Activated CD4-positive, alpha-beta memory T cell treated with anti-CD3 and anti-CD28 coated beads for 36 hours (primary cell): ENCODE measurements at places on chromosomes 16 and 17.

GRCh38 chr16:58620396-58620795, 9.2 kb downstream of the CNOT1 start:
- no peaks in the 10 kb centered on the region for H3K27me3 ChIP-seq
- H3K27ac ChIP-seq = no peak overlapping the region
- DNase-seq = no peak
- H3K36me3 ChIP-seq = peaks cover 35% of the 10 kb centered on the region
- H3K4me1 ChIP-seq = peaks cover 30% of the 10 kb centered on the region

- peak overlapping the region; percentile 93 for H3K27ac ChIP-seq
- no peaks in the 10 kb centered on the region for H3K36me3 ChIP-seq
- H3K4me1 ChIP-seq = peaks cover 39% of the 10 kb centered on the region
- DNase-seq = peak; percentile 99
These were observed 71.0 kb downstream of the RAI1 start for GRCh38 chr17:17752089-17752820.

GRCh38 chr16:28292731-28293600, 641 bp downstream of the SBK1 start:
- H3K4me3 ChIP-seq = peak overlapping the region; percentile 79
- H3K36me3 ChIP-seq = no peaks in the 10 kb centered on the region
- peaks cover 50% of the 10 kb centered on the region for H3K4me1 ChIP-seq

DNA sequence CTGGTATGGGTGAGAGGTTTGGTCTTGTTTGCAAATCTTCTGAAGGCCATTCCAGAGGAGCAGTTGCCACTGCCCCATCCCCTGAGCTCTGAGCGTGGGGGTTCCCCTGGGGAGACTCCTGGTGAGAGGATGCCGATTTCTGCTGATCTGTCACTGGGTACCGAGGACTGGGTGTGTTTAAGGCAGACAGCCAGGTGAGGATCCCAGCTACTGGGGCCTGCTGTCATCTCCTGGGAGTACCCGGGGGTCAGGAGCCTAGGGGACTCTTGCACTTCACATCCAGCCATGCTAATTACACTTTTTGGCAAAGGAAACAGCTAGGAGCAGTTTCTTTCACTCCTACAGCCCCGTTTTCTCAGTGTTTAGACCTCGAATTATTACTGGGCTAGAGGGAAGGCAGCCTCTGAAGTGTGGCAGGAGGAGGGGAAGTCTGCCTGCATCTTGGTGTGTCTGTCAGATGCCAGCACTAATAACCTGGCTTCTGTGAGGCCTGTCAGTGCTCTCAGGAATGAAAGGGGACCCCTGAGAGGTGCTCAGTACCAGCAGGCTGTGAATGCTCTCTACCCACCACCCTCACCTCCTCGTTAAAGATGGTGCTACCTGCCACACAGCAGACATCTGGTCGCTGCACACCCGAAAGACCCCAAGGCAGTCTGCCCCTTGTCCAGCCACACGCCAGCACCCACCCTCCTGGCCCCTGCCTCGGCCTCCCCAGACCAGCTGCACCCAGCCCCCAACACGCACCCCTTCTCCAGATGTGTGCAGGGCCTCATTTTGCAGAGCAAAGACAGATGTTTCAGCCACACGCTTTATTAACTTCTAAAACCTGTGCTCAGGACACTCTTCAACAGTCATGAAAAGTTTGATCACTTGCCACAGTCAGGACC, 43.2 kb downstream of the SNX20 start:
- no peak overlapping the region for H3K4me3 ChIP-seq
- no peaks in the 10 kb centered on the region for H3K27me3 ChIP-seq
- no peak overlapping the region for H3K27ac ChIP-seq

- DNase-seq = no peak
- H3K36me3 ChIP-seq = no peaks in the 10 kb centered on the region
- H3K27ac ChIP-seq = no peak overlapping the region
These were observed 30.9 kb upstream of the RPRML start for GRCh38 chr17:47009759-47010594.

DNA sequence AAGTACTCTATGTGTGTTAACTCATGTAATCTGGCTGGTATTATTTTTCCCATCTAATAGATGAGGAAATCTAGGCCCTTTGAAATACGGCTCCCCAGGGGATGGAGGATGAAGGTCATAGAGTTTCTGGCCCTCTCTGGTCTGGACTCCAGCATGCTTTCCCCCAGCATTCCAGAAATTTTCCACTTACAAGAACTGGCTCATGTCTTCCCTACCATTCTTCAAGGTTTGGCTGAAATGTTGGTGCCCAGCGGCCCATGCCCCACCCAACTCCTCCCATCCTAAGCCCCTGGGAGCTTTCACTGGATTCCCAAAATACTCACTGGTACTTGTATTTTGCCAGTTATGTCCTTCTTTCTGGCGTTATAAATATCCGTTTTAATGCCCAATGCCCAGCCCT, 237.5 kb upstream of the NLRP1 start:
- H3K27ac ChIP-seq = no peak overlapping the region
- no peak overlapping the region for H3K4me3 ChIP-seq
- no peaks in the 10 kb centered on the region for H3K4me1 ChIP-seq
- no peaks in the 10 kb centered on the region for H3K36me3 ChIP-seq
- peaks cover 15% of the 10 kb centered on the region for H3K27me3 ChIP-seq

DNA sequence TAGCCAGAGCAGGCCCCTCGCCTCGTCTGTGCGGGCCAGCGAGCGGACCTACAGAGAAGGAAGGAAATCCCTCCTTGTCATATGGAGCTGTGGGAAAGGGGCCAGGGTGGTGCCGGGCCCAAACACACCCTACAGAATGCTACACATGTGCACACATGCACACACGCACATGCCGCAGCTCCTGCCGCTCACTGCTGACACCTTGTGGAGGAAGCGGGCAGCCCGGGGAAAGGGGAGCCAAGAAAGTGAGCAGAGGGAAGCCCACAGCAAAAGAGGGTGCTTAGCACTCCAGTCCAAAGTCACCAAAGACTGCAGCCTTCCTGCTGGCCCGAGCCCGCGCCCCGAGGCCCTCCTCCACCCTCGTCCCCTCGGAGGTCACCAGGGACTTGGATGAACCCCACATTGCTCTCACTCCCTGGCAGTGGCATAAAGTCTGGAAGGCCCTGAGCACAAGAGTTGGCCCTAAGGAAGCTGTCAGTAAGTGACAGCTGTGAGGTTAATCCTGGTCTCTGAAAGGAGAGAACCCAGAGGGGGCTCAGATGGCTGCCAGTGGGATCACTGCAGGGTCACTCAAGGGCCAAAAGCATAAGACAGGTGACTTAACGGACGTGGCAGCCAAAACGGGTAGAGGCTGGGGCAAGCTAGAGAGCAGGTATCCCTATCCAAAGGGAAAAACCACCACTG, 68.2 kb downstream of the MYO18A start:
- no peak overlapping the region for H3K27ac ChIP-seq
- H3K4me1 ChIP-seq = peaks cover 2% of the 10 kb centered on the region
- H3K4me3 ChIP-seq = no peak overlapping the region
- DNase-seq = peak; percentile 80
- H3K36me3 ChIP-seq = peaks cover 12% of the 10 kb centered on the region

DNA sequence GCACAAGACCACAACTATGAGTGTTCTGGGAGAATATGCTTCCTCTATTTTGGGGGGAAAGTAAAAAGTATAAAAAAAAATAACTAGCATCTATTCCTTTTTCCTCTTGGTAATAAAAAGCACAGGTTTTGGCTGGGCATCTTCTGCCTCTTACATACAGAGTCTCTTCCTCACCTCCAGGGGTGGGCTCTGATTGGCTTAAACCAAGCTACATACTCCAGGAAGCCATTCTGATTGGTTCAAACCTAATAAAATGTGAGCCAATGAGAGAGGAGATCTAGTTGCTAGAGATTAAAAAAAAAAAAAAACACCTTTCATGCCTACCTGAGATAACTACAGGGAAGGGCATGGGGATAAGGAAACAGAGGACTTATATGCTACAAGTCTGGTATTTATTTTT, 365.9 kb upstream of the ERCC4 start:
- no peaks in the 10 kb centered on the region for H3K36me3 ChIP-seq
- H3K4me3 ChIP-seq = no peak overlapping the region
- H3K27me3 ChIP-seq = no peaks in the 10 kb centered on the region

DNA sequence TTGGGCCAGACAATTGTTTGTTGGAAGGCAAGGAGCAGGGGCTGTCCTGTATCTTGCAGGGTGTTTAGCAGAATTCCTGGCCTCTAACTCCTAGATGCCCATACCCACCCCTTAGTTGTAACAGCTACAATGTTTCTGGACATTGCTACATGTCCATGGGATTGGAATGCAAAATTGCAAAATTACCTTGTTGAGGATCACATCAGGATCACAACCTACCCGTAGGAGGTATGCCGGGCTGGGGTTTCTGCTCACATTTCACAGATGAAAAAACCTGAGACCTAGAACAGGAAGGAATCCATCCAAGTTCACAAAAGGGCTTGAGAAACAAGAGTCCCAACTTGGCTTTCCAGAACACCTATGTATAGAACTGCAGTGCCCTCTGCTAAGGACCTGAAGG, 22.7 kb downstream of the NOG start:
- no peak for DNase-seq
- H3K27ac ChIP-seq = no peak overlapping the region
- H3K27me3 ChIP-seq = no peaks in the 10 kb centered on the region
- H3K4me3 ChIP-seq = no peak overlapping the region

DNA sequence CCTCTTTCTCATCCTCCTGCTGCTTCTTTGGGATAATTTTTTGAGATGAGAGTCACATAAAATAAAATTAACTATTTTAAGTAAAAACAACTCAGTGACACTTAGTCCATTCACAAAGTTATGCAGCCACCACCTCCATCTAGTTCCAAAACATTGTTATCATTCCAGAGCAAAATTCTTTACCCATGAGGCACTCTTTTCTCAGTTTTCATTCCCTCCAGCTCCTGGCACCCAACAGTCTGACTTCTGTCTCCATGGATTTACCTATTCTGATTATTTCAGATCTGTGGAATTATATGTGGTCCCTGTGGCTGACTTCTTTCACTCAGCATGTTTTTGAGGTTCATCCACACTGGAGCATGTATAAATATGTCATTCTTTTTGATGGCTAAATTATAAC, 239.9 kb upstream of the DYNLRB2 start:
- no peaks in the 10 kb centered on the region for H3K4me1 ChIP-seq
- no peak for DNase-seq
- H3K4me3 ChIP-seq = no peak overlapping the region
- peaks cover 4% of the 10 kb centered on the region for H3K27me3 ChIP-seq
- H3K36me3 ChIP-seq = no peaks in the 10 kb centered on the region

DNA sequence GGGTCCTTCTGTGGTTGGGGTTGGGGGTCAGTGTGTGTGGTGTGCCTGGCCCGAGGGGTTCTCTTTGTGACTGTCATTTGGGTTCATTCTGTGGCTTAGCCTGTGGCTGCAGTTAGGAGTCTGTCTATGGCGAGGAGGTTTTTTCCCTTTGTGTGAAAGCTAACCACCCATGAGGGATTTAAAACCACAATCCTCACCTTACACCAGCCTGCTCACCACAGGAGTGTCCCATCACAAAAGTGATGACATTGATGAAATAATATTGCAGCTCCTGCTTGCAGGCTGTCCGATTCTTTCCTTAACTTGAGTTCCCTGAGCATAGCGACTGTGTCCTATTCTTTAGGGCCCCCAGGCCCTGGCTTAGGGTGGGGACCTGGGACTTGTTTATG, 113.6 kb downstream of the RAP1GAP2 start:
- no peak overlapping the region for H3K27ac ChIP-seq
- no peak for DNase-seq
- peaks cover 27% of the 10 kb centered on the region for H3K4me1 ChIP-seq
- H3K36me3 ChIP-seq = peaks cover 22% of the 10 kb centered on the region
- no peaks in the 10 kb centered on the region for H3K27me3 ChIP-seq

DNA sequence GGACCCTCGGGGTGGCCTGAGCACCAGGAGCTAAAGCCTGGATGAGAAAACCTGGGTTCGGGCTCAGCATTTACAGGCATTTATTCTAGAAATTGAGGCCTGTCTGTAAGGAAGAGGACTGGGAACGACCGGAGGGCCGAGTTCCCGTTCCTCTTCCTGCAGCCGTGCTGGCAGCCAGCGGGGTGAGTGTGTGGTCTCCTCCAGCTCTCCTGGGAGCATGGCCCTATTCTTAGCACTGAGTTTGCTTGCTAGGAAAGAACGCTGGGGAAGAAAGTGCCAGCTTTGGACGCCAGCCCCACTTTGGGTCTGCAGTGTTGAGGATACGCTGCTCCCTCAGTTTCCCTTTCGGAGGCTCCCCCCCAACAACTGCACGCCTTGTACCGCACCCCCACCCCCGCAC, 49.6 kb downstream of the MGAT5B start:
- no peak for DNase-seq
- no peaks in the 10 kb centered on the region for H3K4me1 ChIP-seq
- no peak overlapping the region for H3K27ac ChIP-seq
- no peaks in the 10 kb centered on the region for H3K27me3 ChIP-seq
- no peaks in the 10 kb centered on the region for H3K36me3 ChIP-seq

GRCh38 chr17:17831208-17832031, 5.4 kb downstream of the SREBF1 start:
- no peak overlapping the region for H3K27ac ChIP-seq
- H3K4me1 ChIP-seq = peaks cover 59% of the 10 kb centered on the region
- no peak overlapping the region for H3K4me3 ChIP-seq
- H3K27me3 ChIP-seq = no peaks in the 10 kb centered on the region

DNA sequence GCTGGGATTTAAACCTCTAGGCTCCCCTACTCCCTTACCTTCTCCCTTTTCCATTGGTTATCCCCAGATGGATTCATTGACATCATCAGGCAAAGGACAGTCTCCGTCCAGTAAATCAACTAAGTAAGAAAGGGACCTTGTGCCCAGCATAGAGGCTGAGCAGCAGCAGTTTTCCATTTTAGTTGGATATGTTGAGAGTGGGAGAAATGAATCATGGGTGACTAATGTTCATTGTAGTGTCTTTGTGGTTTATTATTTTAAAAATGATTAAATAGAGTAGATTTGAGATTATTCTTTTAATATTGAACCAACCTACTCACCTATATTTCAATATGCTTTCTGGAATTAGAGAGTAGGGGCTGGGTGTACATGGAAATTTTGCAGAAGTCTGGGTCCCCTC, 99.4 kb upstream of the CACNG3 start:
- no peak for DNase-seq
- H3K4me3 ChIP-seq = no peak overlapping the region
- no peak overlapping the region for H3K27ac ChIP-seq
- no peaks in the 10 kb centered on the region for H3K27me3 ChIP-seq
- H3K4me1 ChIP-seq = peaks cover 14% of the 10 kb centered on the region
- H3K36me3 ChIP-seq = peaks cover 37% of the 10 kb centered on the region

- DNase-seq = no peak
- no peak overlapping the region for H3K27ac ChIP-seq
- H3K36me3 ChIP-seq = no peaks in the 10 kb centered on the region
- H3K4me1 ChIP-seq = no peaks in the 10 kb centered on the region
These were observed 159.5 kb downstream of the SHISA9 start for GRCh38 chr16:13060932-13061331.

DNA sequence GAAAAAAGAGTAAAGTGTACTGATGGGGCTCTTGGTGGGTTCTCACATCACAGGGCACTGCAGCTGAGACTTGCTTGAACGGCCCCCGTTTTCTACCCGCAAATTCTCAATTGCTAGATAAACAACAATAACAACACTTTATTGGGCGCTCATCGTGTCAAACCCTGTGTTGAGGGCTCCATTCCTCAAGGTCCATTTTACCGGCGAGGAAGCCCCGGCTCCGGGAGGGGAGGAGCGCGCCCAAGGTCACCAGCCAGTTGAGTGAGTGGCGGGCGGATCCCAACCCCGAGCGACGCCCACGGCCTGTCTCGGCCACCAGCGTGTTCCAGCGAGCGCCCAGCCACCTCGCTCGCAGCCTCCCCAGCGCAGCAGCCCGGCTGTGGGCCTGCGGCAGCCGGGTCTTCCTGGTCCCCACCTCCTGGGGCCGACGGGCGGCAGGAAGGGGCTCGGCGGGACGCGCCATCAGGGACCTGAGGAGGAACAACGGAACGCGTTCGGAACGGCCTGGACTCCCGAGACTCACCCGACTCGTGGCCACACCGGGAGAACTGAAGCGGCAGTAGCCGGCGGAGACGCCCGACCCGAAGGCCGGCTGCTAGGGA, 373 bp downstream of the CMC2 start:
- no peaks in the 10 kb centered on the region for H3K27me3 ChIP-seq
- H3K4me1 ChIP-seq = peaks cover 48% of the 10 kb centered on the region
- H3K36me3 ChIP-seq = peaks cover 24% of the 10 kb centered on the region
- peak; percentile 85 for DNase-seq
- H3K27ac ChIP-seq = peak overlapping the region; percentile 98
